Adrenal gland (tissue), 19 donors: ENCODE measurements at places on chromosomes 5 and 9. TPM values are rescaled to one million over a fixed set of nuclear protein-coding genes. Genes with fewer than 3 reads are reported as not detected.

- H3K4me1 ChIP-seq, result no peaks in the 10 kb centered on the region
- H3K27me3 ChIP-seq, result no peaks in the 10 kb centered on the region
These were observed 227.3 kb upstream of the TBCA start for GRCh38 chr5:78003450-78003849.

Gene SGCD
- 2.7 TPM for polyA plus RNA-seq

Gene CTSV
- polyA plus RNA-seq, result 0.16 TPM

DNA sequence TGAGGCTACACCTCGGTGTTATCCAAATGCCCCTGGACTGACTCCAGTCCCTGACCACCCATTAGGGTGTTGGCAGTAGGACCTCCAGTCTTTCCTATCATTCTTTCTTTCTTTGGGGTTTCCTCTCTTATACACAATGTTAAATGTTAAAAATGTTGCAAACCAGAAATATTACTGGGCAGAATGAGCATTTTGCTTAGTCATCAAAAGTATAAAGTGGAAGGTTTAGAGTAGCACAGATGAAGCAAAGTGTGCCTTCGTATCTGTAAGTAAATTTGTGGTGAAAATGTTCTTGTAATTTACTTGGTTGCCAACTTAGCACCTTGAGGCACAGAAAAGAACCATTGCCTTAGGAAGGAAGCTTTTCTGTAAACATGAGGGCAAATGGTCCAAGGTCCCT lies 21.7 kb upstream of the UNC13B start:
- H3K4me3 ChIP-seq, result no peak overlapping the region
- H3K36me3 ChIP-seq, result no peaks in the 10 kb centered on the region
- no peak for DNase-seq
- H3K27me3 ChIP-seq, result no peaks in the 10 kb centered on the region

Gene NPDC1
- polyA plus RNA-seq, result 194 TPM

- peak overlapping the region; percentile 39 for H3K27ac ChIP-seq
- no peak for DNase-seq
- no peaks in the 10 kb centered on the region for H3K27me3 ChIP-seq
- H3K4me1 ChIP-seq, result peaks cover 20% of the 10 kb centered on the region
These were observed 6.1 kb downstream of the SH3GLB2 start for GRCh38 chr9:129022037-129022436.

Gene NMRK1
- polyA plus RNA-seq, result 29.8 TPM

DNA sequence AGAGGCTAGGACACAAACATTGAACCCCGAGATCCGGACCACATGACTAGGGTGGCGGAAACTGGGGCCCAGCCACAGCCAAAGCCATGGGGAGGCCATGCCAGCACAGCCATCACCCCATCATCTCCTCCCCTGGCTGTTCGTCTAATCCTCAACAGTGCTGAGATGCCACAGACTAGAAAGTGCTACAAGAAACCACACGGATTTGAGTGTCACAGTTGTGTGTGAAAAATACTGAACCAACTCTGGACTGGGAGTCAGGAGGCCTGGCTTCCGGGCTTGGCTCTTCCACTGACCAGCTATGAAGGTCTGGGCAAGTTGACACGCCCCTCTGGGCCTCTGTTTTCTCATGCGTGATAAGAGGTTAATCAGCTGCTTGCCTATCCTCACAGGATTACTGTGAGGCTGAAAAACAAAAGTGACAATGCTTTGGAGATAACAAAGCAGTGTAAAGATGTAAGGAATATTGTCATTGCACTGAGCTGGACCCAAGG lies 38.8 kb upstream of the SHB start:
- no peaks in the 10 kb centered on the region for H3K36me3 ChIP-seq
- no peak overlapping the region for H3K27ac ChIP-seq
- H3K4me3 ChIP-seq, result no peak overlapping the region
- no peaks in the 10 kb centered on the region for H3K4me1 ChIP-seq
- no peak for DNase-seq
- H3K27me3 ChIP-seq, result no peaks in the 10 kb centered on the region

DNA sequence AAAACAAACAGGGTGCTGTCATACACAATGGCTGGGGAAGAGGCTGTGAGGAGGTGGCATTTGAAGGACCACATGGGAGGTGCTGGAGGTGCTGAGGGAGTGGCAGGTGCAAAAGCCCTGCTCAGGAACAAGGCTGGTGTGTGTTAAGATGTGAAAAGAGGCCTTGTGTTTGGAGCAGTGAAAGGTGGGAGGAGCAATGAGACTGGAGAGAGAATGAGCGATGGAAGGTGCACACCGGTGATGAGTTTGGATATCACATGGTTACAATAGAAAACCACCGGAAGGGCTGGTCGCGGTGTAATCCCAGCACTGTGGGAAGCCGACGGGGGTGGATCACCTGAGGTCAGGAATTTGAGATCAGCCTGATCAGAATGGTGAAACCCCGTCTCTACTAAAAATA lies 9.2 kb upstream of the FIBCD1 start:
- no peaks in the 10 kb centered on the region for H3K36me3 ChIP-seq
- no peak overlapping the region for H3K27ac ChIP-seq
- no peaks in the 10 kb centered on the region for H3K27me3 ChIP-seq
- H3K4me3 ChIP-seq, result no peak overlapping the region

GRCh38 chr9:22415941-22416691 lies 30.5 kb upstream of the DMRTA1 start:
- no peaks in the 10 kb centered on the region for H3K36me3 ChIP-seq

DNA sequence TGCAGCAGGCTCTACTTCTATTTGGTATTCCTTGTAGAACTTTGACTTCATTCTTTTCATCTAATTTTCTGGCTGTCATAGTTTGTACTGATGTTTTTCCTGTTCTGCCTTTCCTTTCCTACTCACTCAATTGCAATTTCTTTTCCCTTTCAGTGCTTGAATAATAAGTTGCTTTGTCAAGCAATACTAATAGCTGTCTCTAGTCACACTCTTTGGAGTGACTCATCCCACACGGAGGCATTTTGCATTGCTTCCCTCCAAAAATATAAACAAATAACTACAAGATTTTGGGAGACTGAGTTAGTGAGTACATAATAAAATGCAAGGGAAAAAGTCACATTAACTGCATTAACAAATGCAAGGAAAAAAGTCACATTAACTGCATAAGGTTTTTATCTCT lies 465.9 kb downstream of the CDH9 start:
- DNase-seq, result no peak
- no peaks in the 10 kb centered on the region for H3K36me3 ChIP-seq
- H3K4me1 ChIP-seq, result no peaks in the 10 kb centered on the region

- H3K27ac ChIP-seq, result no peak overlapping the region
- DNase-seq, result no peak
- H3K4me3 ChIP-seq, result no peak overlapping the region
- H3K27me3 ChIP-seq, result no peaks in the 10 kb centered on the region
These were observed 4.7 kb downstream of the GNAQ start for GRCh38 chr9:78026947-78027346.

DNA sequence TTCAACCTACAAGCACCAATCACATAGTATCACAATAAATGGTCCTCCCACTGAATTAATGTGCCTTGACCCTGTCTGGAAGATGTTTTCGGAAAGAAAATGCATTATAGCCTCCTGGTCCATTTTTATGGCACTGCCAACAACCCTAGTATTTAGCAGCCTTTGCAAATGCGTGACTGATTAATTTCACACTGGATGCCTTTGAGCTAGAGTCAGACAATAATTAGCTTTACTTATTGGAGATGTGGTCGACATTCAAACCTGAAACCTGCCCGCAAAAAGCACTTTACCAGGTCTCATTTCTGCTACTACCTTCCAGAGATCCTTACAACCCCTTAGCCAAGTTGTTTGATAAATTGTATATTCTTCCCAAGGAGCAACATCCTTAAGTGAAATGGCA lies 119.3 kb upstream of the DPYSL3 start:
- no peak overlapping the region for H3K4me3 ChIP-seq
- DNase-seq, result no peak
- no peaks in the 10 kb centered on the region for H3K36me3 ChIP-seq

- H3K4me3 ChIP-seq, result peak overlapping the region; percentile 80
- H3K36me3 ChIP-seq, result no peaks in the 10 kb centered on the region
- H3K27ac ChIP-seq, result peak overlapping the region; percentile 87
- peak; percentile 66 for DNase-seq
These were observed 547 bp downstream of the CLTA start for GRCh38 chr9:36191290-36191645.

DNA sequence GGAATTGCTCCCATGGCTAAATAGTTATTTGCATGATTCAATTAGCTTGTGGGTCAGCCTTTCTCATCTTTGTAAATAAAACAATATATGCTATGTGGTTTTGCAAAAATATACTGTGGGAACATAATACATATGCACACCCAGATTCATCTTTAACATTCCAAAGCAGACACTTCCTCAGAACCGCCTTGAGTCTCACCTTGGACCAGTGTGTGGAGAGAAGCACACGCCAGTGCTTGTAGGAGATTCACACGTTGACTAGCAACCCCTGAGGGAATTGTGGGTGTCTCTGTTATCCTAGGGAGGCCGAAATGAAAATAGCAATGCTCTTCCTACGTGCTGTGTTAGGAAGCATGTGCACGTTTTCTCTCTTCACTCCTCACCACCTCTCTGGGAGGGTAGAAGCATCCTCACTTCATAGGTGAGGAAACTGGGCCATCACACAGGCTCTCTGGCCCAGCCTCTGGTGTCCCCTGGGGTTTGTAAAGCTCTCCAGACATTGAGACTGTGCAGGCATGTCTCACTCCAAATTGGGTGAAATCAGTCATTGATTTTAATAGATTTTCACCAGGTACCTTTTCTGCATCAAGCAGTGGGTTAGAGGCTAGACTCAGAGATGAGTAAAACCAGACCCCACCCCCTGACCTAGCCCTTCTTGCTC lies 221.7 kb downstream of the PBX3 start:
- no peak overlapping the region for H3K27ac ChIP-seq
- no peak for DNase-seq
- no peak overlapping the region for H3K4me3 ChIP-seq
- H3K36me3 ChIP-seq, result peaks cover 12% of the 10 kb centered on the region
- no peaks in the 10 kb centered on the region for H3K27me3 ChIP-seq

DNA sequence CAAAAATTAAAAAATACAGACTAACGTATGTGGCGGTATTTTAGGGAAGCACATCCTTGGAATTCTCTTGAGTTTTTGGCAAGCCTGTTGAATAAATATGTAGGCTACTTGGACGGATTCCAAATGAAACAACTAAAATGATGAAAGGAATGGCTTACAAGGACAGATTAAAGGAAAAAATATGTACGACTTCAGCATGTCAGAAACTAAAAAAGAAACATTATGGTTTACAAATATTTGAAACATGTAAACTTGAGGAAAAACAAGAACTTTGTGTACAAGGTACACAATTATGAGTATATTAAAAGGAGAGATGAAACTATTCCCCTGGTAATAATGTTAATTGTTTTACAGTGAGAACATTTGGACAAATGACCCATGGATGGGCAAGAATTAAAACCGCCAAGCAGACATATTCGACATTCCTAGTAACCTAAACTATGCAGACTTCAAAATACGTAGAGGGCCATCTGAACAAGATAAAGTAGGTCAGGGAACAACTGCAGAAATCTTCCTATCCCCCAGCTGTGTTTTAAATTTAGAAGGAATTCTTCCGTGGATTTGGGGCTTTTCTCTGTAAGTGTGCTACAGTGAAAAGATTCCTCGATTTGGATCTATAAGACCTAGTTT lies 12.5 kb downstream of the EDIL3 start:
- no peaks in the 10 kb centered on the region for H3K27me3 ChIP-seq
- no peak overlapping the region for H3K4me3 ChIP-seq
- H3K4me1 ChIP-seq, result no peaks in the 10 kb centered on the region
- H3K27ac ChIP-seq, result no peak overlapping the region
- no peak for DNase-seq

Gene CCDC152
- polyA plus RNA-seq, result 1.9 TPM

Gene CARTPT
- 317 TPM for polyA plus RNA-seq

GRCh38 chr5:122844910-122845228 lies 544 bp upstream of the SNX24 start:
- no peak overlapping the region for H3K4me3 ChIP-seq
- H3K36me3 ChIP-seq, result no peaks in the 10 kb centered on the region
- H3K4me1 ChIP-seq, result peaks cover 19% of the 10 kb centered on the region
- DNase-seq, result peak; percentile 31
- H3K27me3 ChIP-seq, result no peaks in the 10 kb centered on the region

Gene EFNA5
- 0.81 TPM for polyA plus RNA-seq

- no peaks in the 10 kb centered on the region for H3K36me3 ChIP-seq
- peaks cover 54% of the 10 kb centered on the region for H3K4me1 ChIP-seq
- H3K27me3 ChIP-seq, result no peaks in the 10 kb centered on the region
- H3K4me3 ChIP-seq, result no peak overlapping the region
- DNase-seq, result no peak
These were observed 49.4 kb downstream of the ITGA1 start for GRCh38 chr5:52837068-52837467.

- H3K4me3 ChIP-seq, result no peak overlapping the region
- H3K4me1 ChIP-seq, result no peaks in the 10 kb centered on the region
- no peaks in the 10 kb centered on the region for H3K27me3 ChIP-seq
- H3K27ac ChIP-seq, result no peak overlapping the region
- H3K36me3 ChIP-seq, result no peaks in the 10 kb centered on the region
These were observed 27.4 kb upstream of the CEP120 start for GRCh38 chr5:123450640-123451039.
